Sciatic nerve (tissue), 2 donors: ENCODE measurements at places on chromosomes 2 and 18.

- DNase-seq = no peak
Observed at GRCh38 chr2:75226099-75226498, 26.8 kb upstream of the TACR1 start.

- no peak for DNase-seq
Observed at GRCh38 chr18:77346208-77346810, 96.7 kb downstream of the GALR1 start.

- DNase-seq = no peak
Observed at GRCh38 chr2:213420828-213421385, 136.6 kb downstream of the SPAG16 start.

DNA sequence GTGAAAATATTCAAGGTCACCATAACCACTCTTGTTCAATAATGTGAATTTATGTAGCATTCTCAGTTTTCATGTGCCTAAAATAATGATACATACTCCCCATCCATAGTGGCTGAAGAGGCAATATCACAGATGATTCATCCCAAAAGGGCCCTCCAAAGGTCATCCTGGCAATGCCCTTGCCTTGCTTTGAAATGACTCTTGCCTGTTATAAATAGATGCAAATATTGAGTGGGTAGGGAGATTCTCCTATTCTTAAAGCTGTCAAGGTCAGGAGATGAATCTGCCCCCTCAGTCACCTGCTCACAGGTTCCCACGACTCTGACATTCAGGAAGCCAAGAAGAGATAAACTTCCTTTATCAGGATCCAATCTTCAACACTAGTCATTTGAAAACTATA lies 490.5 kb downstream of the TNS1 start:
- no peak for DNase-seq

DNA sequence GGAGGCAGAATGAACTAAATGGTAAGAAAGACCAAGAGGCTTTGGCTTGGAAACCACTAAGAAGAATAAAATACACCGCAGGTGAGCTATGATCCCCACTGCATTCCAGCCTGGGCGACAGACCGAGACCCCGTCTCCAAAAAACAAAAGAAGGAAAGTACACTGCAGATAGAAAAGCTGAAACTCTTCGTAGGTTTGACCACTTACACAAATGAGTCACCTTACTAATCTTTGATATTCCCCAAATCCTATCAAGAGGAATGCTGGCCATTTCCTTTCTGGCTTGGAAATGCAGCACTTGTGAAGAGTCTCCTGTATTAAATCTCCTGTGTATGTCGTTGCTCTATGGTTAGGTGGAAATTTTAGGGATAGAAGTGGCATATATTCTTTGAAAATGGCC lies 108.8 kb downstream of the MTCL1 start:
- DNase-seq = no peak

DNA sequence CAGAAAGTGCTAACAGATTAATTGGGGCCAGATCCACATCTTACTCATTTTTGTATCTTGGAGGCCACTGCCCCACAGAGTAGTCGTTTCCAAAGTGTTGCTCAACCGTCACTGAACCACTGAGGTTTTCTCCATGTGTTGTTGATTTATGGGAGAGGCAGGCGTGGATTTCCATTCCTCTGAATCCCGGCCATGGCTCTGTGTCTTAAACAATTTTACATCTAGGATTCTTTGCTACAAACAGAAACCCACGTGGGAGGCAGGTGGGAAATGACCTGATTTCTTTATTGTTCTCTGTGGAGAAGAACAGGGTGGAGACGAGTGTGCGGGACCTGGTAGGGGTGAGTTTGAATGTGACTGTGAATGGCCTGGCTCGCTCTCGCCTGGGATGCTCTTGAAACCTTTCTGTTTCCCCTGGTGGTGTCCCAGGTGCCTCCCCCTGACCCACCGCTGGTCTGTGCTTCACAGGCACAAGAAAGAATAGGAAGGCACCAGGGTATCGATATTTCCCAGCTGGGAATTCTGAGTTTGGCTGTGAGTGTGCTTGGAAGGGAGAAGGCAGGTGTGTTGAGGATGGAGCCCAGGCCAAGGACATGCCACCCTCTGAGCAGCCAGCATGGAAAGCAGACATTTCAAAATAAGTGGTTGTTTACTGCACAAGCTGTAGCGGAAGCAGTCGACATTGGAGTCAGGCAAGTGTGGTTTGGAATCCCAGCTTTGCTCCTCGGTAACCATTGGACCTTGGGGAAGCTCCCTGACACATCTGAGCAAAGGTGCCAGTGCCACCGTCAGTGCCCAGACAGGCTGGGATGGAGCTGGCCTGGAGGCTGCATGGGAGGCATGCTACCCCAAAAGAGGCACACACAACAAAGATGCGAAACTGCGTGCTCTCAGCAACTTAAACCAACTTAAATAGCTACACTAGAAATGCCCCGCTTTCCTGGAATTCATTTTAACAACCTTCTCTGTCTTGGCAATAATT lies 50.0 kb downstream of the LPIN1 start:
- DNase-seq = no peak

GRCh38 chr18:26056291-26056690 lies 34.1 kb downstream of the SS18 start:
- no peak for DNase-seq

- no peak for DNase-seq
Observed at GRCh38 chr2:142048581-142048980, 82.2 kb downstream of the LRP1B start.

DNA sequence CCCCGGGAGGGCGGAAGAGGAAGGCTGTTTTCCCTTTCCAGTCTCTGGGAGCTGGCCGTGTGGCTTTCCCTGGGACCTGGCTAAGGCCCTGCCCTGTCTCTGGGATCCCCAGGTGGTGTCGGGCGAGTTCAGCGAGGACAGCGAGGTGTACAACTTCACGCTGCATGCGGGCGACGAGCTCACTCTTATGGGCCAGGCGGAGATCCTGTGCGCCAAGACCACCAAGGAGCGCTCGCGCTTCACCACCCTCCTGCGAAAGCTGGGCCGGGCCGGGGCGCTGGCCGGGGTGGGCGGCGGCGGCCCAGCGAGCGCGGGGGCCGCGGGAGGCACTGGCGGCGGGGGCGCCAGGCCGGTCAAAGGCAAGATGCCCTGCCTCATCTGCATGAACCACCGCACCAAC lies 11.2 kb downstream of the GAREM2 start:
- no peak for DNase-seq

DNA sequence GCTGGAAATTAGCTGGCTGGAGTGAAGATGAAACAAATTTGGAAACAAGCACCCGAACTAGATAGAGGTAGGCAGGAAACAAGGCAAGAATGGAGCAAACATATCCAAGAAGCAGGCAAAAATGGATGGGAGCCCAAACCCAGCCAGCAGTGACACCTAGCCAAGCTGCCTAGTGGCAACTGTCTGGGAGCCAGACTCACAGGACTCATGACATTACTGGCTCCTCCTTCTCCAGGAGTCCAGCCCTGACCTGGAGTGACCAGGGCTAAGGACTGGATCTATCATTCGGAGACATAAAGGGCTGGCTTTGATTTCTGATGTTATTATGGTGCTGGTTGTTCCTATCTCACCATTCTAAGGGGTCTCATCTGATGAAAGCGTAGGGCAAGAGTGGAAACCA lies 21.3 kb upstream of the ALK start:
- DNase-seq = no peak

DNA sequence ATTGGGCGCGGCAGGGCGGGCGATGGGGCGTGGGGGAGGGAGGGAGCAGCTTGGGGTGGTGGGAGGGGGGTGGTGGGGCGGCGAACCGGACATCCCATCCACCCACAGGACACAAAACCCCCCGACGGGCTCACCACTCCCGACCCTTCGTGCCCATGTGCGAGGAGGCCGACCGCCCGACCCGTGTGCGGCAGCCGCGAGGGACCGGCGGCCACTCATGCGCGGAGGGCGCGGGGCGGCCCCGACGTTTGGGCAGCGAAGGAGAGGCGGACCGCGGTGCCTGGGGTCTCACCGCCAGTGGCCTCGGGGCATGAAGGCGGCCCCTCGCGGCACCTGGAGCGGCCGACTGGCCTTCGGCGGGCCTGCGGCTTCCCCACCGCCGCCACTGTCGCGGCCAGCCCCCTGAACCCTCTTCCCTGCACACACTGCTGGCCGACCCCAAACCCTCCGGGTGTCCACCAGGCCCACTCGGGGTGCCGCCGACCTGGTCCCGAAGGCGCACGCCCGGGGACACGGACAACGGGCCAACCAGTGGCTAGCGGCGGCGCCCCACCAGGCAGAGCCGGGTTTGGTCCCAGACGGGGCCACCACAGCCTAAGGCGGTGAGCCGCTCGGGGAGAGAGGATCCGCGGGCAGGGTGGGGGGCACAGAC lies 94.6 kb upstream of the ANKRD30BL start:
- DNase-seq = peak; percentile 47

DNA sequence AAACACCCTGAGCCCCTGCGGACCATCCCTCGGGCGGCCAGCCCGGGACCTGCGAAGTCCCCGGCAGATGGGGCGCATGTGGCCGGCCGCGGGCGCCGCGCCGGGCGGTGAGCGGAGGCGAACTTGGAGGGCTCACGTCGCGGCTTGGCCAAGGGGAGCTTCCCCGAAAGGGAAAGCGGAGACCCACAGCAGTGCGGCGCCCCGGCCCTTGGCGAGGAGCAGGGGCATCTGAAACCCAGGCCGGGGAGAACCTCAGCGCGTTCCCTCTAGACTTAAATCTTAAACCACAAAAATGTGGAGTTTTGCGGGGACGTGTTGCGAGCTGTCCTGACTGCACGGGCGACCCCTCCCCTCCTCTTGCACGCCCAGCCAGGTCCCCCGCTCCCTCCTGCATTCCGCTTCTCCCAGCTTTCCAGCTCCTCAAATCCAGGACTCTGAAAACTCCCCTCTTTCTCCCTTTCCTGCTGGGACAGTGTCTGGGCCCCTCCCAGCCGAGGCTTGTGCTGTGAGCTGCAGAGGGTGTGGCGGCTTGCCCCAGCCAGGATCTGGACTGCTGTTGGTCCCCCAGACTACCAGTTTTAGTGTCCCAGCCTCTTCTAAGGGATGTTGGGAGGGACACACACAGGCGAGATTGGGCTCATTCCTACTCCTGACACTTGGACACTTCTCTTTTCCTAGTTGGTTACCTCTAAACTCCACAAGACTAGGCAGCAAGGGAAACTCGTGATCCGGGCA lies 1.3 kb downstream of the FMNL2 start:
- peak; percentile 80 for DNase-seq

DNA sequence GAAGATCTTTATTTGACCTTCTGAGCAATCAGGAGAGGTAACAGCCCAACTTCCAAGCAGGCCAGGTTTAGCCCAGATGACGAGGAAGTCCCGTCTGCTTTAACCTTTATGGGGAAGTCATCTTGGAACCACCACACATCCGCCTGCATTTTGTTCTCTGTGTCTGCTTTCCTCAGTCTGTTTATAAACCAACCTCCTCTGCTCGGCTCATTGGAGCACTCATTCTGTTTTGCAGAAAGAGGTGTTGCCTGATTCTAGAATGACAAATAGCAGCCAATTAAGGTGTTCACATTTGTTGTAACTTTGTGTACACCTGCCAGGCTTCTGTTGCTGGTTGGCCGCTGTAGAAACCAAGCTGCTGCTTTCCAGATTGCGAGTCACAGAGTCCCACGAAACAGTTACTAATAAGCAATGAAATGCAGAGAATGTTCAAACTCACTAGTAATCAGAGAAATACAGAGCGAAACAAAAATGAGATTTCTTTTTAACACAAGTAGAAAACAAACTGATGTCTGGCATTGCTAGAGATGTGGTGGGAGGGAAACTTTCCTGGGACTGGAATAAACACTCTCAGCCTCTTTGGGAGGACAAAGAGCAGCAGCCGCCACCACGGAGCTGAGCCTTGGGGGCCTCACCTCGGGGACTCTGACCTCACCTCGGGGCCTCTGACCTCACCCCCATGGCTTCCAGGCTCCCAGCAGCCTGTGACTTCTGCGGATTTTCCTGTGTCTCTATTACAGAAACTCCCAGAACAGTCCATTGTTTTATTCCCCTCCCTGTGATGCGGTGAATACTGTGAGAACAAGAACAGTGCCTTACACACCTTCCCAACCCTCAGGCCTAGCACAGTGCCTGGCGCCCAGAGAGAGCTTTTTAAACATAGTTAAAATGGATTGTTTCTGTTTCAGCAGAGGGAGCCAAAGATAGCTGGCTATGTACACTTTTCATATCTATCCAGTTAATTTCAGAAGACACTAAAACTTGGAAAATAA lies 64.0 kb downstream of the MBP start:
- no peak for DNase-seq

GRCh38 chr2:57937456-57937855 lies 109.2 kb upstream of the VRK2 start:
- no peak for DNase-seq

DNA sequence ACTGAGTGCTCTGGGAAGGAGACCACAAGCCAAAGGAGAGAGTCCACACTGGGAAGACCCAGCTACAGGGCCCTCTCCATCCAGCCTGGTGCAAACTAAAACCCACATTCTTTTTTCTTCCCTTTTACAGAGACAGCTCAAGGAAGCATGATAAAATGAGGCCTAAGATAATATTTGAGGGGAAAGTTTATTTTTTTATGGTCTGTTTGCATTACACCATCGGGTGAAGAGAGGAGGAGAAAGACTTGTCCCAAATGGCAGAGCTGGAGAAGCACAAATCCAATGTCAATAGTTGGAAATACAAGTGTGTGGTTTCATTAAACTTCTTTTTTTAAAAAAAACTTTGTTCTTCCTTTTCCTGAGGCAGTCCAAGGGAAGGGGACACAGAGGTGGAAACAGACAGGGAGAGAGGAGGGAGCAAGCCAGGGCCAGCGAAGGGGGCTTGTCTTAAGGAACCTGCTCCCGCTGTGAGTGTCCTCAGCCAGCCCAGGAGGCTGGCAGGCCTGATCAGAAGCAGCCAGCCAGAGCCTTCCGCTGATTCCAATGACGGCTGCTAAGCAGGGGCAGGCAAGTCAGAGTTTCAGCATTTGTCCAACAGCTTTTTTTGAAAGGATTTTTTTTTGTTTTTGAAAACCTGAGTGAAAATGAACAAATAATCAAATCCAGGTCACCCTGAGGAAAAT lies 203.8 kb upstream of the SIX2 start:
- no peak for DNase-seq

- DNase-seq = no peak
Observed at GRCh38 chr2:28036307-28036706, 145.8 kb downstream of the BABAM2 start.

GRCh38 chr2:19048593-19049266 lies 309.7 kb downstream of the OSR1 start:
- DNase-seq = no peak

DNA sequence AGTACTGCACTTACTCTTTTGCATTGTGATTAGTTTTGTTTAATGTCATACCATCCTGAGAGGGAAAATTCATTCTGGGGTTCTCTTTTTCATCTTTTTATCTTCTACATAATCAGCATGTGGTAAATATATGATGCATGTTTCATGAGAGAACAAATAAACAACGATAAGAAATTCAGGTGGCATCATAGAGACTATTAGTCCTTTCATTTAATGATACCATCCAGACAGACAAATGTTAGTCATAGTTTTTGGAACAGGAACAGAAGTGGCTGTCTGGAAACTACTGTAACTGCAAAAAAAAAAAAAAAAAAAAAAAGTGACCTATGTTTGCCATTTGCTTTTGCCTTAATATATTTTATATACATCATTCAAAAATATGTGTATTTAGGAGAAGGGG lies 761.0 kb downstream of the EPHA4 start:
- DNase-seq = no peak
